ENCODE measurements at places on chromosomes 12 and 14. TPM values are rescaled to one million over a fixed set of nuclear protein-coding genes. Genes with fewer than 3 reads are reported as not detected.

Gene STK38L
- polyA plus RNA-seq: 15.7 TPM

Gene C1R
- polyA plus RNA-seq: 80.3 TPM

Gene TCL1B
- polyA plus RNA-seq: 0.11 TPM

Gene ADAM21
- 0.42 TPM for polyA plus RNA-seq

Gene B4GALNT1
- 2.6 TPM for polyA plus RNA-seq

- peak; percentile 34 for DNase-seq
These were observed 488.9 kb downstream of the MDGA2 start for GRCh38 chr14:47186486-47186885.

DNA sequence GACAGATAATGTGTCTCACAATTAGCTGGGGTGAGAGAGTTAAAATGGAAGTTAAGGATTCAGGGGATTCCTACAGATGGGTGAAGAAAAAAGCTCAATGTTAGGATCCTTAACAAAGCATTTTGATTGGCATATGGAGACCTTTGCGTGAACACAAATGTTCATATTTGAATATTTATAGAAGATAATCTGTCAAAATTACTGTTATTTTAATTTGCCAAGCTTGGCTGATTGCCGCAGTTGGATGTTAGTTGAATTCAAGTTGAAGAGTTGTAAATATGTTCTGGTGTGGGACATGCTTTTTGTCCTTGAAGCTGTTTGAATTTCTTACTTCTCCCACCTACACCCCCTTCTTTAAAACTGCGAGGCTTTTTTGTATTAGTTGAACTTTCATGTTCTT, 91.2 kb downstream of the FUT8 start:
- no peak for DNase-seq

- no peak for DNase-seq
These were observed 111.4 kb downstream of the ZFP36L1 start for GRCh38 chr14:68681256-68682011.

GRCh38 chr14:59707778-59708561, 131.4 kb upstream of the CCDC175 start:
- DNase-seq: peak; percentile 27

GRCh38 chr12:88153959-88154358, 11.9 kb downstream of the TMTC3 start:
- DNase-seq: peak; percentile 18

DNA sequence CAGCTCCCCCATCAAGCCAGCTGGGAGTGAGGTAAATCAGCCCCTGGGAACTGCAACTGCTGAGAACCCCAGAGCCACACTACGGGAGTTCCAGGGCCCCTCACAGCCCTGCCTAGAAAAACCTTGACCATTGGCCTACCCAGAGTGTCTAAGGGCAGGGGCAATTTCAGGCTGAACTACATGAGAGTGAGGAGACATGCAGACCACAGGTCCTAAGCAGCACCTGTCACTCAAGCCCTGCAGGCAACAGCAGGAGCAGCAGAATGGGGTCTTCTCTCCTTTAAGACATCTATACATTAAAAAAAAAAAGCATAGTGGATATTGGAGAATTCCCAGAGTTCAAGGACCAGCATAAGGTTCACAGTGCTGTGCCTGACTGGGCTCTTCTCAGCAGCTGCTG, 4.9 kb downstream of the NCKAP5L start:
- no peak for DNase-seq
